ENCODE measurements at places on chromosomes 3 and 15.

DNA sequence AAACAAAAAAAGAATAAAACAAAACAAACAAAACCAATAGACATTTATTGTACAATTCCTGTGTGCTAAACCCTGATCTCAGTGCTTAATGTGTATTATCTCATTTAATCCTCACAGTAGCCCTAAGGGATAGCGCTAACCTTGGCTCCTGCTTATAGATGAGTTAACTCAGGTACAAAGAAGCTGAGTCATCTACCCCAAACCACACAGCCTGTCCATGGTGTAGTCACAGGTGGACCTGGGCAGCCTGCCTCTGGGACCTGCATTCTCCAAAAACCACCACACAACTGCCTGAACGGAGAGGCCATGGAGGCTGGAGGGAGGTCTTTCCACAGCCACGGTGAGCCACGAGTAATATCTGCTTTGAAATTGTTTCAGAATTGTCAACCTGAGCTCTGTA, 5.5 kb upstream of the CLN6 start:
- H3K27ac ChIP-seq: no peak overlapping the region
- no peak overlapping the region for H3K4me3 ChIP-seq
- peaks cover 15% of the 10 kb centered on the region for H3K4me1 ChIP-seq
- no peak for DNase-seq
- H3K36me3 ChIP-seq: no peaks in the 10 kb centered on the region
- H3K27me3 ChIP-seq: peaks cover 26% of the 10 kb centered on the region

- H3K36me3 ChIP-seq: no peaks in the 10 kb centered on the region
- peaks cover 11% of the 10 kb centered on the region for H3K27me3 ChIP-seq
- H3K4me3 ChIP-seq: no peak overlapping the region
Measured at GRCh38 chr3:98325055-98325454, 28.6 kb upstream of the OR5K4 start.

GRCh38 chr3:73604451-73604850, 20.3 kb downstream of the PDZRN3 start:
- H3K4me3 ChIP-seq: no peak overlapping the region
- no peaks in the 10 kb centered on the region for H3K36me3 ChIP-seq
- H3K27ac ChIP-seq: no peak overlapping the region
- no peaks in the 10 kb centered on the region for H3K27me3 ChIP-seq
- no peaks in the 10 kb centered on the region for H3K4me1 ChIP-seq

- DNase-seq: no peak
- H3K4me1 ChIP-seq: no peaks in the 10 kb centered on the region
- no peak overlapping the region for H3K27ac ChIP-seq
- peaks cover 4% of the 10 kb centered on the region for H3K27me3 ChIP-seq
Measured at GRCh38 chr15:87743562-87743961, 513.0 kb downstream of the NTRK3 start.

GRCh38 chr3:126995926-126996512, 13.1 kb downstream of the PLXNA1 start:
- DNase-seq: no peak
- no peak overlapping the region for H3K27ac ChIP-seq
- H3K4me3 ChIP-seq: no peak overlapping the region

GRCh38 chr15:74396445-74397238, 29.2 kb upstream of the CYP11A1 start:
- H3K27ac ChIP-seq: peak overlapping the region; percentile 49
- H3K4me3 ChIP-seq: no peak overlapping the region
- peaks cover 64% of the 10 kb centered on the region for H3K4me1 ChIP-seq
- no peaks in the 10 kb centered on the region for H3K27me3 ChIP-seq

DNA sequence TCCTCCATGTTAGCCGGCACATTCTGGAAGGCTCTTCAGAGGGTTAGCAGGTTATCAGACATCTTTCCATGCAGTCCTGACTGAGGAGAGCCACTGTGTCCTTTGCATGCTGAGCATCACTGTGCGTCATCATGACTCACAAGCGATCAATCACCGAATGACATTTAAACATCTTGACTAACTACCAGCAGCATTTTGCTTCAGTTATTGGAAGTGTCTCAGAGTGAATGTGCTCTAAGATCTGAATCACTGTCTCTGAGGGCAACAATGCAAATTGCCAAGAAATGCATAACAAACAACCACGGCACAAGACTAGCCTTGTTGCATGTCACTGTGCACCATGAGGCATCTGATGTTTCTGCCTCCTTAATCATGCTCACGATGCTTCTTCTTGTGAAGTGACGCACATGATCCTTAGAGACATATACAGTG, 18.3 kb upstream of the ATP8B4 start:
- H3K4me1 ChIP-seq: peaks cover 14% of the 10 kb centered on the region
- no peak overlapping the region for H3K27ac ChIP-seq
- DNase-seq: no peak

DNA sequence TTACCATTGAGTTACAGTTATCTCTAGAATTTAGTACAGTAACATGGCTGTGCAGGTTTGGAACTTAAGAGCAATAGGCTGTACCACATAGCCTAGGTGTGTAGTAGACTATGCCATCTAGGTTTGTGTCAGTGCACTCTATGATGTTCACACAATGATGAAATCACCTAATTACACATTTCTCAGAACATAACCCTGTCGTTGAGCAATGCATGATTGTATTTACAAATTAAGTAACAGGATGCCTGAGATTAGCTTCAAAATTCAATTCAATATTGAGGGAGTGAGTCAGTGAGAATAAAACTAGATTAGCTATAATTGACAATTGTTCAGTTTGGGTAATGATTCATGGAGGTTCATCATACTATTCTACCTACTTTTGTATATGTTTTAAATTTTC, 633.8 kb downstream of the IGSF11 start:
- H3K36me3 ChIP-seq: no peaks in the 10 kb centered on the region
- H3K27me3 ChIP-seq: no peaks in the 10 kb centered on the region
- H3K4me3 ChIP-seq: no peak overlapping the region
- H3K27ac ChIP-seq: no peak overlapping the region
- DNase-seq: no peak

DNA sequence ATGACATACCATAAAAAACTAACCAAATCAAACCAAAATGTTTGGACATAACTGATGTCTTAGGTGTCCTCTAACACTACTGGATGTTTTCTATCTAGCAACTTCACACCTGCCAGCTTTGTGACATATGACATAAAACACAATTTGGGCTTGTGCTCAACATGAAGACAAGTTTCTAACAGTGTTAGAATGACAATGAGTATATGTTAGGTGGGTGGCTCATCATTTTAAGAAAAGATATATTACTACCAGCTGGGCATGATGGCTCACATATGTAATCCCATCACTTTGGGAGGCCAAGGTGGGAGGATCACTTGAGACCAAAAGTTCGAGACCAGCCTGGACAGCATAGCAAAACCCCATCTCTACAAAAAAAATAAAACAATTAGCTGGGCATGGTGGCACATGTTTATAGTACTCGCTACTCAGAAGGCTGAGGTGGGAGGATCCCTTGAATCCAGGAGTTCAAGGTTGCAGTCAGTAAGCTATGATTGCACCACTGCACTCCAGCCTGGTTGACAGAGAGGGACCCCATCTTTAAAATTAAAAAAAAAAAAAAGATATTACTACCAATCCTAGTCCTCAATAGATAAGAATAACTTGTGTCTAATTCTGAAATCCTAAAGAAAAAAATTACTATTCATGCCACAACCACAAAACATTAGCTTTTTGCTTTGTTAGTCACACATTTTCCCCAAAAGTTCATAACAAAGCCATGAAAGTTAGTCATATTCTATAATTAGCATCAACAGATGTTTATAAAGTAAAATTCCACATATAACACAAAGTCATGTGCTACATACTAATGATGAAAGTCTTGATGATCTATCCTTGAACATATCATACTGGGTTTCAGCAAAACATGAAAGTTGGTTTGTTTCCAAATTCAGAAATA, 59.9 kb downstream of the LRRFIP2 start:
- H3K36me3 ChIP-seq: peaks cover 1% of the 10 kb centered on the region
- H3K27me3 ChIP-seq: no peaks in the 10 kb centered on the region
- no peak overlapping the region for H3K4me3 ChIP-seq
- no peak for DNase-seq

- H3K36me3 ChIP-seq: no peaks in the 10 kb centered on the region
- H3K27ac ChIP-seq: no peak overlapping the region
- DNase-seq: no peak
- no peak overlapping the region for H3K4me3 ChIP-seq
Measured at GRCh38 chr3:117367861-117368260, 658.3 kb downstream of the TUSC7 start.

DNA sequence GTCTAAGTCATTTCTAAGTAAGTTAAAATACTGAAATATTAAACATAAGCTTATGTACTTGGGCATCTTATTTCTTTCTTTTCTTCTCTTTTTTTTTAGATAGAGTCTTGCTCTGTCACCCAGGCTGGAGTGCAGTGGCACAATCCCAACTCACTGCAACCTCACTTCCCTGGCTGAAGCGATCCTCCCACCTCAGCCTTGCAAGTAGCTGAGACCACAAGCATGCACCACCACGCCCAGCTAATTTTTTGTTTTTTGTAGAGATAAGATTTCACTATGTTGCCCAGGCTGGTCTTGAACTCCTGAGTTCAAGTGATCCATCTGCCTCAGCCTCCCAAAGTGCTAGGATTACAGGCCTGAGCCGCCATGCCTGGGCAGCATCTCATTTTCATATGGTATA, 16.0 kb upstream of the ZNF710 start:
- no peak for DNase-seq
- H3K27me3 ChIP-seq: peaks cover 54% of the 10 kb centered on the region
- no peak overlapping the region for H3K4me3 ChIP-seq
- no peaks in the 10 kb centered on the region for H3K36me3 ChIP-seq
- H3K27ac ChIP-seq: no peak overlapping the region
- H3K4me1 ChIP-seq: no peaks in the 10 kb centered on the region

DNA sequence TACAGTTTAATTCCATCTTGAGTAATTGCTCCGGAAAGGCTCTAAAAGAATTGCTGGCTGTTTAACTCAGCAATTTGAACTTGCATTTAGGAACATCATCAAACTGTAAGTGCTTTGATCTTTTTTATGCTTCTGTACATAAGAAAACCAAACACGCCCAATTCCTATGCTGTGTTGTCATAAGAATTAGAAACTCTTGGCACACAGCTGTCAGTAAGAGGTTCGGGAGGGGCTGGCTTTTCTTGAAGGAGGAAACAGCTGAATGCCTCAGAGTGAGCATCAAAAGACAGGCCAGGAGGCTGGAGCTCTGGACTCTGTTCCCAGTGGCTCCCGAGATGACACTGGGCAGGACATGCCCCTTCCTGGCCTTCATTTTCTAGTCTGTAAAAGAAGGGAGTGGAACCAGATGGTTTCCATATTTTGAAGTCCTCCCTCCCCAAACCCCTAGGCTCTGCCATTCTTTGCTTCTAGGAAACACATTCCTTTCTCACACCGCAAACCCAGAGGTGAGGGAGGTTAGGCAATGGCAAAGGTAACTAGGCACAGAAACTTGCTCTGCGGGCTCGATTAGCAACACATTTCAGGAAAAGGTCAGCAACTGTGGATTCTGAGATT, 73.7 kb upstream of the DLG1 start:
- H3K4me3 ChIP-seq: no peak overlapping the region
- DNase-seq: no peak
- no peak overlapping the region for H3K27ac ChIP-seq
- no peaks in the 10 kb centered on the region for H3K36me3 ChIP-seq
